ENCODE measurements at places on chromosomes 4 and X.
A peak's percentile ranks its signal among the peaks of the same experiment; 100 is the strongest.

DNA sequence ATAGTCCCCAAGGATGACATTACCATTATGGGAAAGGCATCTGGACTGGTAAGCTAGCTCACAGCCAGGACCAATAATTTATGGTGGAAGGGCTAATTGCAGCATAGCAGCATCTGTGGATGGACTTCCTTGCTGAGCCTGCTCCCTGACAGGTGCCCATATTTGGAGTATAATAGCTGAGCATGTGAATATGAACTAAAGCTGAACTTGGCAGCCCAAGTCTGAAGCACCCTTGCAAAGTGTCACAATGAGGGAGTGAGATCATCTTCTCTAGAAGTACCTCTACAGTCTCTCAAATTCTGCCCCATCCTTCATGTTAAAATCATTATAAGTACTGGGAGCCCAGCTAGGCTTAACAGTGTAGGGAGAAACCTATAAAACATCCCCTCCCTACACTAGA is 128.2 kb upstream of the INPP4B start:
- DNase-seq = no peak

DNA sequence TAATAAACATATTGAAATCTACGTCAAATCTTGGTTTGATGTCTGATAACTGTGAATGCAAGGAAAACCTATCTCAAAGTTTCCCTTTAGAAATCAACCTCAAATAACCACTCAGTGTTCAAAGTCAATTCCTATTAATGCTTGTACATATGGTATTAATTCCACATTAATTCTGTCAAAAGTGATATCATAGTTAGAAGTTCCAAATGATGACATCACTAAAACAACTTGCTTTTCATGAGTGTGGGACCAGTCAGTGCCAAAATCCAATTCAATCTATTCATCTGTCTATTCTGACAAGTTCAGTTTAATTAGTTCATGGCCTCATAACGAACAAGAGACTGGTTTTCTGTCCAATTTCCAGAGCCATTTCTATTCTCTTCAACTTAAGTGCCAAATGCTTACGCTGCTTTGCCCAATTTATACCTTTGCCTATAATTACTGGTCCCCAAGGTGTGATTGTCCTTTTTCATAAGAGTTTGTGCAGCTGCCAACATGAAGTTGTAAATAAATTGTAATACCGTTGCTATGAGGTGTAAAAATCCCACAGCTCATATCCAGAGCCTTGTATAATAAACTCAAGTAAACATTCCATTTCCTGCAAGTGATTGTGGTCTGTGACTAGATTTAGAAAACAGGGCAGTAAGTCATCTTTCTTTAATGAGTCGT is 476.2 kb downstream of the RAB28 start:
- DNase-seq = no peak

DNA sequence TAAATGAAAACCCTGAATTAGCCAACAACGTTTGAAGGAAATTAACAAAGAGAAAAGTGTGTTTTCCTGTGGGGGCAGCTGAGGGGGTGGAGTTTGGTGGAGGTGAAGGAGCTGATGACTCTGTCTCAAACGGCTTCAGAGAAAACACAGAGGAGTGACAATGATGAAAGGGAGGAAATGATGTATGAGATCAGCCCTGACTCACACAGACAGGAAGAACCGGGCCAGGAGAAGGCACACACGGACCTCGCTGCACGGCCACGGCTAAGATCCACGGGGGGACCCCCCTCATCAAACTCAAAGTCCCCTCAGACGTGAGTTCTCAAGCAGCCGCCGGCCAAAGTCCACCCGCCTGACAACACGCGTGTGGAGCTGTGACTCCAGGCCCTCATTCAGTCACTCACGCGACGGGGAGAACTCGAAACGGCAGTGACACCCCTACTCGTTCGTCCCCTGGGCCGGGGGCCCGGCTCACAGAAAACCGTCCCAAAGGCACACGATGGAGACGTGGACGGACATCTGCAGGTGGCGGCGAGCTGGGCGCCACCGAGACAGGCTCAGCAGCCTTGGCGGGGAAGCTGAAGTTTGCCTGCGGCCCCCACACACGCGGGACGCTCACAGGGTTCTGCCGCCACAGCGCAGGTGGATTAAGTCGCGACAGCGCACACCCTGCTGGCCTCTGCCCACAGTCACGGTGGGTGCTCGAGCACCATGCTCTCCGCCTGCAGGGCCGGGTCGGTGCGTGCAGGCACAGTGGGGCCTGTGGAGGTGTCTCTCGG is 28.8 kb downstream of the PPP2R3B start:
- peak; percentile 36 for DNase-seq

DNA sequence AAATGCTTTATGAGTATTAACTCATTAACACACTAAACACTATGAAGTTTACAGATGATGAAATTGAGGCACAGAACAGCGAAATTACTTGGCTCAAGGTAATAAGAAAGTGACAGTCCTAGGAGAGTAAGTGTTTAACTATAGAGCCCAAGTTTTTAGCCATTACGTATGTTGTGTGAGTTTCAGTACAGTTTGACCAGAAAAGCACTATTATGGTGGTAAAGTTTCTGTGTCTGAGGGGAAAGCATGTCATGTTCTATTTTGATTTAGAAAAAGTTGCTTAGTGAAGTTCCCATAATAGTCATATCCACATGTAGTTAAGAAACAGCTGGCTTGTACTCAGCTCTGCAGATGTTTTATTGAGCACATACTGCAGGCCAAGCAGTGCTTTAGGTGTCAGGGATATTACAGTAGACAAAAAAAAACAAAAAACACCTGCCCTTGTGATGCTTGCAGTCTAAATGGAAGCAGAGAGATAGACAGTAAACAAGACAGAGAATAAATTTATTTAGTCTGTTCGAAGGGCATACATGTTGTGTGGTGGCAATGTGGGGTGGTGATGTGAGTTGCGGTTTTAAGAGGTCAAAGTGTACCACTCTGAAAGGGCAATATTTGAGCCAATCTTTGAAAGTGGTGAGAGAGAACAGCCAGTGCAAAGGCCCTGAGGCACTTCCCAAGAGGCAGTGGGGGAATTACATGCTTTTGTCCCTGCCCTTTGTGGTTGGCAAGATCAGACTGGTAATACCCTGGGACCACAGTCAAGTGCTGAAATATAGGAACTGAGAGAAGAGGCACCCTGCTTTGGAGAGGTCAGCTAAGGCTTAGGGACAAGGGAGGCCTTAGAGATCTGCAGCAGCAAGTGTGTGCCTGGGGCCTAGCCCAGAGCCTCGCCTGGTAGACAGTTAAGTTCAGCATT is 6.2 kb downstream of the TMEM131L start:
- no peak for DNase-seq

- DNase-seq = no peak
These were observed 29.5 kb downstream of the FHDC1 start for GRCh38 chr4:152965611-152966010.

DNA sequence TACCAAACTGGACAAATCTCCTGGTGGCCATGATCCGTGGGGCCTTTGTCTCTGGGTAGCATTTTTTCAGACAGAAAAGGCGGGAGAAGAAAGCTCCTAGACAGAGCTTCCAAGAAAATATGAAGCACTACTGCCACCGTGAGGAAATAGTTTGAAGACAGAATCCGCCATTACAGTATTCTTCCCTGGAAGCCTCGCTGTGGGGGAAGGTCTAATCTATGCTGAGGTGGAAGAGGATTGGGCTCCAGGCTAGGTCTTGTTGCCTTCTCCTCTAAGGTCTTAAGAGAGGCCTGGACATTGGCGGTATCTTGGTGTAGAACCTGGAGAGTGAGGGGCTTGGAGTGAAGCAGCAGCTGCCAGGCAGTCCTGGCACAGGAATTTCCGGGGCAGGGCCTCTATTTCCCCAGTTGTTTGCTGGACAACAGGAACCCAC is 218.9 kb downstream of the OR13H1 start:
- DNase-seq = no peak

DNA sequence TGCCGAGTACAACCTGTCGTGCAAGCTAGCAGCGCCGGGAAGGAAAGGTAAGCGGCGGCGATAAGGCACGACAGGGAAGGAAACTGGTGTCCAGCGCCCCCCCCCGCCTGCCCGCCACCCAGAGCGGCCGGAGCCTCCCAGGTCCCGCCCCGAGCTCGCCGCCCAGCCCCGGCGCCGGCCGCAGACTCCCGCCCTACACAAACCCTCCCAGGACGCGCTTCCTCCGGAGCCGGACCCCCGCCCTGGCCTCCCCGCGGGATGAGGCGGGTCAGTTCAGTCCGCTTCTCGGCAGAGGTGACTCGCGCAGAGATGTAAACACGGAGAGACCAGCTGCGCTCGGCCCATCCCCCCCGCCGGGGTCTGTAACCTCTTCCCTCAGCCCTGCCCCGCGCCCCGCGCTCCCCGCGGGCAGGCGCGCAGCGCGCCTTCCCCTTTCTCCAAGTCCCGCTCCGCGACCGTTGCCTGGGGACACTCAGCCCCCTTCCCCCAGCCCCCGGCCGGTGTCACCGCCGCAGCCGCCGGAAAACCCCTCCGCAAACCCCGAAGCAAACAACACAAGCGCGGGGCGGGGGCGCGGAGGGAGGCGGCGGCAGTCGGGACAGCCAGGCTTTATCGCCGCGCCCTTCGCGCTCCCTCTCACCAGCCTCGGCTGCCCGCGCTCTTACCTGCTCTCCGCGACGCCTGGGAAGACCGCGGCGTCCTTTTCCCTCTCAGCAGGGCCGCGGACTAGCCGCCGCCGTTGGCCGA is 543 bp downstream of the ELF2 start:
- DNase-seq = peak; percentile 83

- DNase-seq = no peak
These were observed 24.9 kb downstream of the CD99L2 start for GRCh38 chrX:150873616-150874015.

- no peak for DNase-seq
These were observed 35.8 kb downstream of the NAP1L3 start for GRCh38 chrX:93637591-93637990.

Data from KBM-7 (cell line).